ENCODE measurements at places on chromosomes 1 and 21.

DNA sequence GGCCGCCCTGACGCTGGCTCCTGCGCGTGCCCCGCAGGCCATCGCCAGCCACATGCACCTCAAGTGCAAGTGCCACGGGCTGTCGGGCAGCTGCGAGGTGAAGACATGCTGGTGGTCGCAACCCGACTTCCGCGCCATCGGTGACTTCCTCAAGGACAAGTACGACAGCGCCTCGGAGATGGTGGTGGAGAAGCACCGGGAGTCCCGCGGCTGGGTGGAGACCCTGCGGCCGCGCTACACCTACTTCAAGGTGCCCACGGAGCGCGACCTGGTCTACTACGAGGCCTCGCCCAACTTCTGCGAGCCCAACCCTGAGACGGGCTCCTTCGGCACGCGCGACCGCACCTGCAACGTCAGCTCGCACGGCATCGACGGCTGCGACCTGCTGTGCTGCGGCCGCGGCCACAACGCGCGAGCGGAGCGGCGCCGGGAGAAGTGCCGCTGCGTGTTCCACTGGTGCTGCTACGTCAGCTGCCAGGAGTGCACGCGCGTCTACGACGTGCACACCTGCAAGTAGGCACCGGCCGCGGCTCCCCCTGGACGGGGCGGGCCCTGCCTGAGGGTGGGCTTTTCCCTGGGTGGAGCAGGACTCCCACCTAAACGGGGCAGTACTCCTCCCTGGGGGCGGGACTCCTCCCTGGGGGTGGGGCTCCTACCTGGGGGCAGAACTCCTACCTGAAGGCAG is 23.4 kb upstream of the ARF1 start:
- H3K27ac ChIP-seq: no peak overlapping the region
- H3K36me3 ChIP-seq: no peaks in the 10 kb centered on the region
- peaks cover 58% of the 10 kb centered on the region for H3K27me3 ChIP-seq

GRCh38 chr21:41545500-41546359 is 37.8 kb upstream of the TMPRSS2 start:
- no peaks in the 10 kb centered on the region for H3K36me3 ChIP-seq
- H3K4me1 ChIP-seq: no peaks in the 10 kb centered on the region
- no peak overlapping the region for H3K27ac ChIP-seq
- H3K27me3 ChIP-seq: peaks cover 23% of the 10 kb centered on the region

DNA sequence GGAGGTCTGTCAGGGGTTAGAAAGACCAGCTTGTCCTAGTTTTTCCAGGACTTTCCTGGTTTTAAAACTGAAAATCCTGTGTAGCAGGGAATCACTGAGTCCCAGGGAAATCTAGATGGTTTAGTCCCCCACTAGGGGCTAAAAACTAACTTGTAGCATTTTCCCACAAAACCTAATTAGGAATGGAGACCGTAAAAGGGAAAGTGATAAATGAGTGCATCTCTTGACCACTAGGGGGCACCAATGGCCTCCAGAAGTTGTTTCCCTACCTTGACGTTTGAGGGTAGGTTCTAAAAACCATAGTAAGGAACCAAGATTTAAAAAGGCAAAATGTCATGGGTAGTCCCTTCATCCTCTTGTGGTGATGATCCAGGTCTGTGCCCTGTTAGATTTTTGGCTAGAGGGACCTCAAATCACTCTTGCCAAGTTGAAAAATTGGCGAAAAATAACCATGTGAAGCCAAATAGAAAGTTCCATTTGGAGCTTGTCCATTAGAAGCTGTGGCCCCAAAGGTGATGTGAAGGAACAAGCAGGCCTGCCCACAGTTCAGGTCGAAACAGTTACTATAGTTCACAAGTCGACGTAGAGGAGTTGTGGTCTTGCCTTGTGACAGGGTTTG is 24.5 kb downstream of the CLIC6 start:
- peak; percentile 76 for DNase-seq
- no peak overlapping the region for H3K27ac ChIP-seq
- H3K36me3 ChIP-seq: no peaks in the 10 kb centered on the region
- peaks cover 12% of the 10 kb centered on the region for H3K27me3 ChIP-seq

DNA sequence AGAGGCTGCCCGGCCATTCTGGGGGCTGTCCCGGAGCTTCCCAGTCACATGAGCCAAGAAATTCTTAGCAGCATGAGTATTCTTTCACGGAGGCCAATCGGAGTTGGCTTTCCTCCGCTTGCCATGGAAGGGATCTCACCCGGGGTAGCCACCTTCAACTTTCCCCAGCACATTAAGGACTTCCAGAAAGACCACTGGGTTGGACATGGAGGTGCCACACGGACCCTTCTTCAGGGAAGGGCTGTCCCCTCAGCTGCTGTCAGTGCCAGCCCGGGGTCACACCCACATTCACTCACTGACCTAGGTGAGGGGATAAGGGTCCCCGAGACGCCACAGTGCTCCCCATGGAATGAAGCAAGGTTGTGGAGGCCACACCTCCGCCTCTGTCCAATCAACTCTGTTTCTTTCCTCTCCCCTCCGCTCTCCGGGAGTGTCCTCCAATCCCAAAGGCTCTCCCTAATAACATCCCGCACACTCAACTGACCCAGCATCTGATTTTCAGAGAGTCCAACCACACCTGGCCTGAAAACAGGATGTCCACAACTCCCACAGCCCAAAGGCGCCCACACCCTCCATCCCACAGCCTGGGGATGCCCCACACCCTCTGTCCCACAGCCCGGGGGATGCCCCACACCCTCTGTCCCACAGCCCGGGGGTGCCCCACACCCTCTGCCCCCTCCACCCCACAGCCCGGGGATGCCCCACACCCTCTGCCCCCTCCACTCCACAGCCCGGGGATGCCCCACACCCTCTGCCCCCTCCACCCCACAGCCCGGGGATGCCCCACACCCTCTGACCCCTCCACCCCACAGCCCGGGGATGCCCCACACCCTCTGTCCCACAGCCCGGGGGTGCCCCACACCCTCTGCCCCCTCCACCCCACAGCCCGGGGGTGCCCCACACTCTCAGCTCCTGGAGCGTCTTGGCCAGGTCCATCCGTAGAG is 19.4 kb downstream of the RSPH1 start:
- no peaks in the 10 kb centered on the region for H3K4me1 ChIP-seq
- no peak for DNase-seq
- no peak overlapping the region for H3K27ac ChIP-seq

GRCh38 chr21:43847301-43847700 is 17.7 kb upstream of the AGPAT3 start:
- no peak overlapping the region for H3K27ac ChIP-seq
- no peaks in the 10 kb centered on the region for H3K4me1 ChIP-seq
- H3K36me3 ChIP-seq: no peaks in the 10 kb centered on the region
- no peak for DNase-seq
- H3K27me3 ChIP-seq: no peaks in the 10 kb centered on the region
- no peak overlapping the region for H3K4me3 ChIP-seq

All from A673 (cell line).